ENCODE measurements at places on chromosomes 16 and 17.

DNA sequence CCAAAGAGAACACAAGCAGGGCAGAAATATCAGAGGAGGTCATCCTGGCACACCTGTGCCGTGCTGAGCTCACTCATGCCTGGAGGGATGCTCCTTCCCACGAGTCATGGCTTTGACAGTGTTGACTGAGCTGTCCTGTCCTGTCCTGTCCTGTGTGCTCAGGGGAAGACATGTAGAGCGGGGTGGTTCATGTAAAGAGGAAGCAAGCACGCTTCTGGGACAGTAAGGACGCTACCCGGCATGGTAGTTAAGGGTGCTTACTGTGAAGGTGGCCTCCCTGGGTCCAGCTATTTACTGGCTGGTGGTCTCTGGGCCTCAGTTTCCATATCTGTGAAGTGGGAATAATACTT lies 398 bp downstream of the LGALS9 start:
- no peak for DNase-seq

GRCh38 chr17:78826421-78826820 lies 14.2 kb downstream of the USP36 start:
- no peak for DNase-seq

- no peak for DNase-seq
Observed at GRCh38 chr16:88308441-88309173, 74.2 kb upstream of the ZNF469 start.

GRCh38 chr16:31167315-31167714 lies 12.6 kb upstream of the FUS start:
- DNase-seq: no peak

DNA sequence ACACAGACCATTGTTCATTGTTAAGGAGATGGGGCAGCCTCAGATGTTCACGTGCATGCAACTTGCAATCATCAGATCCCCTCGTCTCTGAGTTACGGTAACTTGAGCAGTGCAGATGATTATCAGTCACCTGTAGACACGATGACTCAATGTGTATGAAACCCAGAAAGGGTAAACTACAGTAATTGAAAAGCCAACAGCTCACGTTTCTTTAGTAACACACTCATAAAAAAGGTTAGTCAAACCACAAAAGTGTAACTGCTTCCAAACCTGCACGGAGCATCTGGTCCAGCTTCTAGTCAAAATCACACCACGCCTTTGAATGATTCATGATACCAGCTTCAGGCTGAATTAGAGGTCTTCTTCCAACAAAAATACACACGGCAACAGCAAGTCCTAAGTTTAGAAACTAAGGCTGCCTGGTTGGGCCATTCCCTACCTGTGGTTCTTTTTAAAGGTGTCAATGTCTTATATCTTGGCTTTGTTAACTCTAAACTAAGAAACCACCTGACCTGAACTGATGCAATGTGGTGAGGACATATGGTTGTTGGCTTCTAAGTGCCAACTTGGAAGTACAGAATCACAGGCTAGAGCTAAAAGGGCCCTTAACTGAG lies 32.3 kb downstream of the GRB7 start:
- DNase-seq: no peak
